ENCODE measurements at places on chromosomes 3 and 15.
A peak's percentile ranks its signal among the peaks of the same experiment; 100 is the strongest.

DNA sequence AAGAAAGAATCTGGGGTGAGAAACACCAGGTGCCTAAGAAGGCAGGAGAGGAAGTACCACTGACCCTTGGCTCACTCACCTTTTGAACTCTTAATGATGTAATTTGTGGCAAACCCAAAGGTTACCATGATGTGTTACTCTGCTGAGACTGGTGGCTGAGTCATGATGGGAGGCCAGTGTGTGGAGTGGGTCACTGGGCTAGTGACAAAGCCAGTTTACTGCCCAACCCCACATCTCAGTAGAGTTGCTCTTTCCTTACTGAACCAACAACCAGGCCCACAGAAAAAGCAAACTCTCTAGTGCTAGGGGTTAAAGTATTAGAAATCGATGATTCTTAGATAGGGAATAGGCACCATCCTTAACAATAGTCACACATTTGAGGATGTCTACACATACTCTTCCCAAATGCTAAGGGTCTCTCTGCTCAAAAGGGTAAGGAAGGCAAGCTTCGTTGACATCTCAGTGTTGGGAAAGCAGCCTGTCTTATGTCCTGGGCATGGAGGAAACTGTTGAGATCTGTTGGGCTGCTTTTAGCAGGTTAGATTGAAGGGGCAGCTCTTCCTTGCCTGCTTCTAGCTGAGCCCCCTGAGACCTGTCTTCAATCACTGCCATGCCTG, 3.1 kb downstream of the RBP2 start:
- DNase-seq: no peak

- DNase-seq: no peak
Observed at GRCh38 chr3:52453496-52454249, at the start of gene TNNC1. Gene TNNC1, minus strand, starts transcription at chr3:52454041. Its CDS starts 26 bp downstream, at chr3:52454015.

- DNase-seq: no peak
Observed at GRCh38 chr3:126543457-126544061, 15.2 kb downstream of the C3orf22 start.

- no peak for DNase-seq
Observed at GRCh38 chr3:111694471-111694870, 99.3 kb upstream of the ZBED2 start.

DNA sequence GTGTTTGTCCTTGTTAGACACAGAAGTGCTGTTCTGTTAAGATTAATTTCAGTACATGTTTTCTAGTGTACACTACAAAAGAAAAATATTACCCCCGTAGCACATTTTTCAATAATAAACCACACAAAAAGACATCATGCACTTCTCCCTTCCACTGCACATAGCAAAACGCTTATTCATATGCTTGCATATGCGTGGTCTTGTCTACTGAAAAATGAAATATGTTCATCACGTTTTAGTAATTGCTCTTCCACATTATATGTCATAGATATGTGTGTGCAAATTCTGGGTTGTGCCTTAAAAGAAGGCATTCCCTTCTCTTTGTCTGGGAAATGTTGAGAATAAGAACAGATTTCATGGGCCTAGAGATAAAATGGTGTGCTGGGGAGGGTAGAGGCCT, 353.9 kb downstream of the NSUN3 start:
- no peak for DNase-seq

- no peak for DNase-seq
Observed at GRCh38 chr15:101781928-101782327, 21.4 kb upstream of the OR4F6 start.

DNA sequence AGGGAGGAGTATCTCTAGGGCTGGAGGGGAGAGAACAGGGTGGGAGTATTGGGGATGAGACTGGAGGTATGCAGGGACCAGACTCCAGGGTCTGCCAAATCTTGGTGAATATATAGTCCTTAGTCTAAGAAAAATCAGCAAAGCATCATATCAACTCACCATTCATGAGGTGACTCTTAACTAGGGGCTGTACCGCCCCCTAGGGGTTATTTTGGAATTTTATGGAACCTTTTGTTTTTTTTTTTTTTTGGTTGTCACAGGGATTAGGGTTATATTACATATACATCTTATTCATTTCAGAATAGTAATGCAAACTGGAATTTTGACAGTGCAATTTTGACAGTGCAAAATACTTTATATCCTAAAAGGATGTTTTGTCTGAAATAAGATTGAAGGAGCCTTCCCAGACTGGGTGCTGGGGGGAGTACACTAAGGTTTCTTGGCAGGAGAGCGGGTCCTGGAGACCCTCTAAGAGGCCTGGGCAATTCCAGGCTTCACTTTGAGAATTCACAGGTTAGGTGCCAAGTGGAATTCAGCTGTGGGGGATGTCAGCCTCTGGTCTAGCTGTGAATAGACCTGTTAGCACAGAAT, 7.5 kb downstream of the CMTM7 start:
- DNase-seq: no peak

- no peak for DNase-seq
Observed at GRCh38 chr3:118587847-118588246, 446.8 kb downstream of the IGSF11 start.

GRCh38 chr15:93986400-93986984, 244.9 kb upstream of the MCTP2 start:
- no peak for DNase-seq

DNA sequence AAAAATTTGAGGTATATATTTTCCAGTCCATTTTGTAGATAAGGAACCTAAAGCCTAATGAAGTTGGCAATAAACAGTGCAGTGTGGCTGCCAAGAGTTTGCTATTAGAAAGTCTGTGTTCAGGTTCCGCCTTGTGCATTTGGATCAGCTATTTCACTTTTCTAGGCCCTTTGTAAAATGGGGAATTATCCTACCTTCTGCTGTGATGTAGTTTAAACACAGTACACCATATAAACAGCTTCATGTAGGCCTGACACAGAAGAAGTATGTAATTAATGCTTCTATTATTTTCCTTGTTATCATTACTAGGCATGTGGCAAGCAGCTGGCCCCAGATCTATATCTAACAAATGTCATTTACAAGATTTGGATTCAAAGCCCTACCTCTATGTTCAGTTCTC, 456.3 kb downstream of the GABRG3 start:
- DNase-seq: no peak

GRCh38 chr3:79005084-79005483, 762.7 kb downstream of the ROBO1 start:
- no peak for DNase-seq

DNA sequence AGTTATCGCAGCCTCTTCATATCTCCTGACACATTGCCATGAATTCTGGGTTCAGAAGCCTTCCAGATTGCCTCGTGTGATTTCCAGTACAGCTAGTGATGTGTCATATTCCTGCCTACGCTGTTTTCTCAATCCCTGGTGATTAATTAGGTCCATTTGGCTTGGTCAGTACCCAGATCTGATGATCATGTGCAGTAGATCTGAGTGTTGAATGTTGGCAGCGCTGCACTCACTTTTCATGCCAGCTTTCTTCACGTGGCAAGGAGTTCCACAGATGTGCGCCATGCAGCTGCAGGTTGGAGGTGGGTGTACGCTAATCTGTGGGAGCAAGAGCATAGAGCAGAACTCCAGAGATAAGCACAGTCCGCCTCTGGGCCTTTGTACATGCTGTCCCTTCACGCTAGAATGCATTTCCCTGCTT, 86.9 kb upstream of the COL6A5 start:
- no peak for DNase-seq

- DNase-seq: no peak
Observed at GRCh38 chr3:68378631-68379030, 553.7 kb downstream of the TAFA4 start.

DNA sequence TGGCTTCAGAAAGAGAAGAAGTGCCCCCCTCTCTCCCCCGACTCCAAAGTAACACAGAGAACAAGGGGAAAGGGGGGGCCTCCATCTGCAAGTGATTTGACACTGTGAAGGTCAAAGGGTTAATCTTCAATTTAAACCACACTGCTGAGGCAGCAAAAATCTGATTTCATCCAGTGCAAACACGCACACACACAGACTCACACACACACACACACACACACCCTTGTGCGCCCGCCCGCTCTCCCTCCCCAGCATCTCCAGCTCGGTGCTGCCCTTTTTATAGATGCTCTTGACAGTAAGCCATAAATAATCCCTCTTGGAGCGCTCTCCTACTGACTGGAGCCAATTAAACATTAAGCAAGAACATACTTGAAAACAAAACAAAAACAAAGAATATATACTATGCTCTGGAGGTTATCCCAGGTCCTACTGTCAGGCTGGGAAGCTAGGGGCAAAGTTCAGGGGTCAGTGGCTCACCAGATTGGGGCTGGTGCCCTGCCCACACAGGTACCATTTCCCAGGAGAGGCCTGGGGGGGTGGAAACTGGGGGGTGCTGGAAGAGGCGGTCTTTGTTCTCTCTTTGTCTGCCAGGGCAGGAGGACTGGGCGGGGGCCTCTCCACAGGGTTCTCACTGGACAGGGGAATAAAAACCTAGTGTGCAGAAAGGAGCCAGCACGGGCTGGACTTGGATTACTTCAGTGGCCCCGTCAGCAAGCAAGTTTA, 16.3 kb downstream of the BMF start:
- DNase-seq: no peak

- no peak for DNase-seq
Observed at GRCh38 chr3:74515451-74515850, 99.0 kb downstream of the CNTN3 start.

DNA sequence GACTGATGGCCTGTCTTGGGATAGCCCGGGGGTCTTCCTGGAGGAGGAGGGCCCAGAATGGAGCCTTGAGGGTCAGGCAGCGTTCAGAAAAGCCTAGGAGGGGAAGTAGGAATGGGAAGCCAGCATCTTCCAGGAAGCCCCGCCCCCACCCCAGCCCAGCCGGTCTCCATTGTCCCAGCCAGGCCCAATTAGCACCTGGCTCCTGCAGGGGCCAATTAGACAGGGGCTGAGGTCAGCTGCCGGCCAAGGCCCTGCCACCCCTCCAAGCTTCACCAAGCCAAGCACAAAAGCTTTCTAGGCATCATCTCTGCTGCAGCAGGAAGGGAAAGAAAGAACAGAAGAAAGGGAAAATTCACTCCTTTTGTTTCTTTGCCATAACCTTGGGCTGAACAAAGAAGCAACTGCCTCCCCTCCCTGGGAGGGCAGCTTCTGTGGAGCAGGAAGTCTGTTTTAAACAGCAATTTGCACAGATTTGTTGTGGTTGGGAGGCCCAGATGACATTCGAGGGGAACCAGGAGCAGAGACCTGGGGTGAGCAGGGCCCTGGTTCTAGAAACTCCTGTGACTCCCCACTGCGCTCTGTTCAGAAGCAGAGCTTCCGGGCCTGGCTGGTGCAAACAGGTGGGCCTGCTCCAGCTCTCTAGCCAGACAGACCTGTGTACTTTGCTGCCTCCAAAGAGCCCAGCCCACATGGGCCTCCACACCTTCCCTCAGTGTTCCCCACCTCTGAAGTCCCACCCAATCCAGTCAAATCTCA, 47.7 kb downstream of the CYP11A1 start:
- no peak for DNase-seq

- DNase-seq: no peak
Observed at GRCh38 chr15:46646490-46646889, 1011.7 kb downstream of the SQOR start.

DNA sequence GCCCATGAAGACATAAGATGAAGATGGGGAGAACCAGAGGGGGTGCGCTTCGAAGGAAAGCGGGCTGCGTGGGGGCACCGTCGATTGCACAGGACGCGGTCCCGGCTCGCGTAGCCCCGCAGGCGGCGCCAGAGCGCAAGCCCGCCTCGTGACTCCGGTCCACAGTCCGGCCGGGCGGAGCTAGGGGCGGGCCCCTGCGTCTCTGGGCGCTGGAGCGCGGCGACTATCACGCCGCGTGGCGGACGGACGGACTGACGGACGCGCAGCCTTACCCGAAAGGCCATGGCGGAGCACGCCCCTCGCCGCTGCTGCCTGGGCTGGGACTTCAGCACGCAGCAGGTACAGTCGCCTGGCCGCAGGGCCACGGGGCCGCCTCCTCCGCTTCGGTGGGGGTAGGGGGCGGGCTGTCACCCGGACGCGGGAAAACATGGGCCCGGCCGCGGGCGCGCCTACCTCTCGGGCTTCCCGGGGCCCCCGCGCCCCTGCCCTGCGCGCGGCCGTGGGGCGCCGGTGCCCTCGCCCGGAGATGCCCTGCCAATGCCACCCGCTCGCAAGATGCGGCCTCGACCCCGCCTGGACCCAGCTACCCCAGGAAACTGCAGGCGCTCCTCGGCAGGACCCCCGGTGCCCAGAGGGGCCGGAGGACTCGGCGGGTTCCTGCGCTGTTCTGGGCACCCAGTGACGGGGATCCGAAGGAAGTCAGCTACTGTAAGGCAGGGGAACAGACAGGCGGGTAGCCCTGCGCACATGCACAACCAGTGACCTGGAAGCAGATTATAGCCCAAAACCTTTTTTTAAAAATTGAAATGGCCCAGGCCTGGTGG, at the start of gene XYLB:
Gene XYLB, plus strand, starts transcription at position 199 of the 824 bp plus-strand sequence. Its CDS starts 84 bp downstream, at position 283.
- peak; percentile 67 for DNase-seq

DNA sequence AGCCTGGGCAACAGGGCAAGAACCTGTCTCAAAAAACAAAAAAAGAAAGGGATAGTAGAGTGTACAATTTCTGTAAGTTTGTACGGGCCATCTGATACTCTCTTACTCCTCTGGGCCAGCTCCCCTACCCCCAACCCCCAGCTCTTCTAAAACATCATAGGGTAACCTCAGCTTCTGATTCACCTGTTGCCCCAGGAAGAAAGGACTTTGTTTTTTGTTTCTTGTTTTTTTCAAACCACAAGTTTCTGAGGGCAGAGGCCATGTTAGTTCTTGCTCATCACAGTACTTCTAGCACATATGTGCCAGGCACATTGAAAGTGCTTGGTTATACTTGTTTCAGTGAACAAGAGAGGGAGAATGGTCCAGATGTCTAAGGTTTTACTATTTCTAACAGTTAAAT, 20.2 kb downstream of the ATOSA start:
- peak; percentile 31 for DNase-seq

DNA sequence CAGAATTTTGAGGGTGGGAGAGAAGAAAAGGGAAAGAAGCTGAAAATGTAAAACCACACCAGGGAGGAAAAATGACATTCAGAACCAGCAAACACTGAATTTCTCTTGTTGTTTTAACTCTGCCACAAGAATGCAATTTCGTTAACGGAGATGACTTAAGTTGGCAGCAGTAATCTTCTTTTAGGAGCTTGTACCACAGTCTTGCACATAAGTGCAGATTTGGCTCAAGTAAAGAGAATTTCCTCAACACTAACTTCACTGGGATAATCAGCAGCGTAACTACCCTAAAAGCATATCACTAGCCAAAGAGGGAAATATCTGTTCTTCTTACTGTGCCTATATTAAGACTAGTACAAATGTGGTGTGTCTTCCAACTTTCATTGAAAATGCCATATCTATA, 15.5 kb downstream of the GREM1 start:
- no peak for DNase-seq

DNA sequence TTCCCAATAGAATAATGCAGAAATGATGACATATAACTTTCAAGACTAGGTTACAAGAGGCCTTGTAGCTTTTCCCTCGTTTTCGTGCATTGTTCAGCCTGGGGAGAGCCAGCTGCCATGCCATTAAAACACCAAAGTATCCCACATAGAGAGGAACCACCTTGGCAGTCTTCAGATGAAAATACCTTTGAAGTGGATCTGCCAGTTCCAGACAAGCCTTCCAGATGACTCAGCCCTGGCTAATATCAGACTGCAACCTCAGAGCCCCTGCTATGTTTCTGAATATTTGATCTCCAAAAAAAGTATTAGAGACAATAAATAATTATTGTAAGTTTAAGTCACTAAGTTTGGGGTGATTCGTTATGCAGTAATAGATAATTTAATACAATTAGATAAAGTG, 294.3 kb upstream of the GBE1 start:
- DNase-seq: no peak

Measured in stimulated activated CD8-positive, alpha-beta memory T cell treated with anti-CD3 and anti-CD28 coated beads, Interleukin-7, amount 100 ng/mL, for 48 hours (primary cell).